Posterior cingulate gyrus (tissue), 11 donors: ENCODE measurements at places on chromosomes 4 and X.

GRCh38 chrX:135951291-135951690 lies 22.5 kb downstream of the MMGT1 start:
- DNase-seq = no peak

DNA sequence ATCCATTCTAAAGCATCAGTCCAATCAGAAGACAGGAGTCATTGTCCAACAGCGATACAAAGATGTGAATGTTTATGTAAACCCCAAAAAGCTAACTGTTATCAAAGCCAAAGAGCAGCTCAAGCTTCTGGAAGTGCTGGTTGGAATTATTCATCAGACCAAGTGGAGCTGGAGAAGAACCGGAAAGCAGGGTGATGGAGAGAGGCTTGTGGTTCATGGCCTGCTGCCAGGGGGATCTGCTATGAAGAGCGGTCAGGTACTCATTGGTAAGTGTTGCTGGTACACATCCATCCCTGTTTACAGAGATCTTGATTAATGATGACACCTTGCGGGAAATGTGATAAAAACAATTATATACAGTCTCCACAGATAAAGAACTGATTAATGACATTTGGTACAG lies 11.0 kb downstream of the INTU start:
- DNase-seq = no peak

- no peak for DNase-seq
These were observed 64.5 kb upstream of the PDE5A start for GRCh38 chr4:119693126-119693525.

DNA sequence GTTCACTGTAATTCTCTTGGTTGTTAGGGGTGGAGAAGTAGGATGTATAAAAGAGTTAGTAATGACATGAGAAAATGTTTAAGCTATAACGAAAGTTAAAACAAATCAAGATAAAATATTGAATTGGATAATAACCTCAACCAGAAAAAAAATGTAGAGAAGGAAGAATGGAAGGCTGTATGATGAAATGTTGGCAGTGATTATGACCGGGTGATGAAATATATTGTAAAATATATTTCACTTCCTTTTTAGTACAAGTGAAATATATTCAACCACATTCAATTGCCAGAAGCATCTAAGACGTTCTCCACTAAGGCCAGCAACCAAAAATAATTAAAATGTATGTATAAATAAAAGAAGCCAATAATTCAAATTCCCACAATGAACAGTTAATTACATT lies 309.3 kb upstream of the FGF13 start:
- DNase-seq = no peak

GRCh38 chr4:101284546-101284945 lies 62.8 kb downstream of the PPP3CA start:
- no peak for DNase-seq

DNA sequence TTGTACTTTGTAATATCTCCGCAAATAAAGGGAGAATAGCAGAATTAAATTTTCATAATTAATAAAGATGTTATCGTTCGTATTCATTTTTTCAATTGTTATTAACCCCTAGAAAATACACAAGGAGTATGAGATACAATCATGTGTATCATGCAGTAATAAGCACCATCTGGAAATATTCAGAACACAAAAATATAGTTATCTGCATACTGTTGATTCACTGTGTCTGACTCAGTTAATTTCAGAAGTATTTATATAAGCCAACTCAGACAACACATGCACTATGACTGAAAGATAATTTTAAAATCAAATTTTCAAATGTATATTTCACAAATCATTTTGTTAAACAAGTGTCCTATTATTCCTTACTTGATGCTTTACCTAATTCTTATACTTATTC lies 1954.8 kb downstream of the ARAP2 start:
- DNase-seq = no peak

- peak; percentile 23 for DNase-seq
These were observed 16.3 kb upstream of the PLCXD1 start for GRCh38 chrX:264634-265455.

- DNase-seq = no peak
These were observed 30.8 kb upstream of the TBL1X start for GRCh38 chrX:9434051-9434550.

- no peak for DNase-seq
These were observed 166.8 kb upstream of the HCCS start for GRCh38 chrX:10944136-10944885.

DNA sequence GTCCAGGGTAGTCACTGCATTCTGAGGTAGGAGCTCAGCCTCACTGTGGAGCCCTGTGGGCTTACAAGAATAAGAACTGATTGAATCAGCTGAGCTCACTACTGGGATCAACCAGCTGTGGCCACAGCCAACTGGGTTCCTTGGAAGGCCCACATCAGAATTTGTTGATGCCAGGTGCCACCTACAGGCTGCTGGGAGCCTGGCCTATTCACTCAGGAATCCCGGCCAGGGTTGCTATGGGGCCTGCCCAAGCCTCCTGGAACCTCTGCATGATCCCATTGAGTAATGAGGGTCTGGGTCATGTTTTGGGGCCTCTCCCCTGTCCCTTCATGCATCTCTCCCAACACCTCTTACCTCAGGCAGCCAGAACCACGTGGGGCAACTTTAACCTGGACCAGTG lies 53.9 kb upstream of the KIAA1210 start:
- no peak for DNase-seq

- DNase-seq = no peak
These were observed 41.1 kb downstream of the ADGRA3 start for GRCh38 chr4:22474636-22475310.

- DNase-seq = no peak
These were observed 274.1 kb downstream of the ARHGAP10 start for GRCh38 chr4:148006001-148006400.

- DNase-seq = no peak
These were observed 239.0 kb downstream of the THOC2 start for GRCh38 chrX:123493857-123494256.

DNA sequence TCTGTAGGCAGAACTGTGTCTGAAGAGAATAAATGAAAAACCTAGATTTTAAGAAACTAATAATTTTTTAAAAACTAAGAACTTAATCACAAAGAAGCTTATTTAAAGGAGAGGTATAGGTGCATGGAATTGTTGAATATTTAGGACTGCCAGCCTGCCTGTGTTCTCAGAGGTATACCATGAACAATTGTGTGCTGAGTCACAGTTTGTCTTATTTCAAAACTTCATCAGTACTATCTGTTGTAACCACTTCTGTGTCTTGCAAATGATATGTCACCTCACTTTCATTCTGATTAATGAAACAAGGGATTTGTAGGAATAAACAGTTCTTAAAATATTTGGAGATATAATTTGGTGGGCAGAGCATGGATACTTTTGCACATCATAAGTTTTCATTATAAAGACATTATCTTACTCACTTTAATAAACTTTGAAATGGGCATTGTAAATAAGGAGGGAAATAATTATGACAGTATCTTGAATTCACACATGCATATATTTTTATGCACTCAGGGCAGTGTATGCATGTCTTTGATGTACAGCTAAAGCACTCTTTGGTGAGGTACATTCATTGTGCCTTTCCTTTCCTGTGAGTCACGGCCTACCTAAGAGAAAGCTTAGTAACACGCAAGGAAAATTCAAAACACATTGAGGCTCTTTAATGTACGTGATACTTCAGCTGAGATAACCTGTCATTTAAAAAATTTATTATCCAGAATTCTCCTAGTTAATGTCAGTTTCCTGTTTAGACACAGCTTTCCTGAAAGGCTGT lies 31.7 kb downstream of the STOX2 start:
- DNase-seq = no peak

GRCh38 chr4:88859191-88859812 lies 161.7 kb upstream of the NAP1L5 start:
- no peak for DNase-seq

DNA sequence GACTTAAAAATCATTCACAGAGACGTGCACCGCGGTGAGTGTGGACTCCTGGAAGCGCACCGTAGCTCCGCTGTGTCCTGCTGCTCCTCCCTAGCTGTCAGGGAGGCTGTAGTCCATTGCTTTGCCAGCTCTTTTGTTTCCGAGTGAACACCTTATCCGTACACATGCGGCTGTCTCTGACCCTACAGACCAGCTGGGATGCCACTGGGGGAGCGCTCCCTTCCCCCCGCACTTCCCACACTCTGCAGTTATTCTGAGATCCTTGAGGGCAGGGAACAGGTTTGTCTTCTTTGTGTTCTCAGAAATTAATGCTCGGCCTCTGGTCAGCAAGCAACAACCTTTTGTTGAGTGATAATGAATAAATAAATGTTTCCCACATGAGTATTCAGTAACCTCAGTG lies 33.7 kb upstream of the MSANTD1 start:
- DNase-seq = no peak

GRCh38 chr4:67779631-67780030 lies 25.4 kb upstream of the GNRHR start:
- no peak for DNase-seq

DNA sequence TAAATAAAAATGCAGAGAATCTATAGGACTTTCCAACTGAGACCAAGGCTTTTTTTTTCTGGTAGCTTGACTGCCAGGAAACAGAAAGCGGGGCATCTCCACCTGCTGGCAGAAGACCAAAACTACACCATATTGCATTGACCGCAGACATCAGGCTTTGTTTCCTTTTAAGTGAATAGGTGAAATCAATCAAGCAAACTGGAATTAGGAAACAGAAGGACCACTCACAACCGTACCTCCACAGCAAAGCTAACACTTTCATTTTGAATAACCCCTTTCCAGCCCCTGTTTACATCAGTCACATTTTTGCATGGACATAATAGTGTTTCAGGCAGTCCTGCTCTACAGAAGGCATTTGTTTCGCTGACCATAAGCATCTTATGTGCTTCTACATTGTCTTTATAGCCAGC lies 218.2 kb downstream of the IDS start:
- peak; percentile 72 for DNase-seq

DNA sequence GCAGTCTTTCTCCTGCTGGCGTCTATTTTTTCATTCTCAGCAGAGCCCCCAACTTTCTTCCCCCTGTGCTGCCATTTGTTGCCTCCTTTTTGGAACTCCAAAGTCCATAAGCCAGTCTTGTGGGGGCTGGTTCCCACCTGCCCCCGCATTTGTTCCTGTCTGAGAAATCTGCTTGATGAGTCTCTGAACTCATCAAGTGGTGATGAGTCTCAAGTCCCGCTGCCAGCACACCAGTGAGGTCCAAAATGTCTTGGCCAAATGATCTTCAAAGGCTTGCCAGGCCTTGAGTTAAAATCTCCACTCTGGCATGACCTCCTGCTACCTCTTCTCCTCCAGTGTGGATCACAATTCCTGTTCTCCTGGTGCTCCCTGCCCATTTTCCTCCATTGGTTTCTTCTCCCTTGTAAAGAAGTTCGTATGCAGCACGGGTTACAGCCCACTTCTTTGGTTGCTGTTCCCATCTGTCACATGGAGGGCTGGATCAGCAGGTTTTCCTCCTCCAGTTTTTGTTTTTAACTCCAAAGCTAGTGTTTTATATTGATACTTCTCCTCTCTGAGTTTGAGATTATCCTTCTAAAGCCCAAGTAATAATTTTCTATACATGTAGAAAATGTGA lies 72.7 kb upstream of the LIMCH1 start:
- DNase-seq = peak; percentile 44

- no peak for DNase-seq
These were observed 86.0 kb upstream of the C1QTNF7 start for GRCh38 chr4:15341733-15342300.

DNA sequence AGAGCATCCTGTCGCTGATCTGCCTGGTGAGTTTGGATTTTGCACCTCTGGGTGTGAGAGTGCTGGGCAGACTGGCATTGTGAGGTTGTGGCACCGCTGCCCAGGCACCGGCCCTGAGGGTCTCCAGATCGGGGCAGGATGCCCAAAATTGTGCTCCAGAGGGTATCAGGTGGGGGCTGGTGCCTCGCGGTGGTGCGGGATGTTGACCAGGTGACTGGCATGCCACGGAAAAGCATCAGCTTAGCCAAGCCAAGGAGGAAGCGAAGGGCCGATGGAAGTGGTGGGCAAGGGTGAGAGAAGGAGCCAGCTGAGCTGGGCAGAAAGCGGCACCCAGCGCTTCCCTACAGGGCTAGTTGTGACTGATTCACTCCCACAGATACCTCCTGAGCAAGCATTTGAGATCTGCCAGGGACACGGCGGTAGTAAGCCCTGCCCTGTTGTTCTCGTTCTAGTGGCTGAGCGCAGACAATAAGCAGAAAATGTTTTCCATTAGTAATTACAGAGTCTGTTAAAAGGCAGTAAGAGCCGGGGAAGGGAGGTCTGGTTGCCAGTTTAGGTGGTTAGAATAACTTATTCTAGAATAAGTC lies 809 bp downstream of the ZFP92 start:
- DNase-seq = peak; percentile 81

DNA sequence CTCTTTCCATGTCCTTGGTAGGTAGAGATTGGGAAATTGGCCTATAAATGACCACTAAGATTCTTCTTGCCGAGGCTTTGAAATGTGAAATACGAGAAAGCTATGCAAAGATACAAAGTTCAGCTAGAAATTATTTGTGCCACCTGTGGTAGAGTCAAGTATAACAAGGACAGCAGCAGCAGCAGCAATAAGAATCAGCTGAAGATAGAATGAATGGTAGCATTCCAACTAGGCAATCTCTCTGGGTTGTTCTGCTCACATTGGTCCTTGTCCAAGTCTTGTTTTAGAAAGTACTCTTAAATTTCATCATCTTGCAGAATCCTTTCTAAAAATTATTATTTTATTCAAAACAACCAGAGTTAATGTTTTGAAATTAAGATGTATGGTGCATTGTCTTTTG lies 67.8 kb upstream of the PCDH10 start:
- no peak for DNase-seq

GRCh38 chr4:105149771-105150170 lies 3.1 kb downstream of the TET2 start:
- DNase-seq = no peak

DNA sequence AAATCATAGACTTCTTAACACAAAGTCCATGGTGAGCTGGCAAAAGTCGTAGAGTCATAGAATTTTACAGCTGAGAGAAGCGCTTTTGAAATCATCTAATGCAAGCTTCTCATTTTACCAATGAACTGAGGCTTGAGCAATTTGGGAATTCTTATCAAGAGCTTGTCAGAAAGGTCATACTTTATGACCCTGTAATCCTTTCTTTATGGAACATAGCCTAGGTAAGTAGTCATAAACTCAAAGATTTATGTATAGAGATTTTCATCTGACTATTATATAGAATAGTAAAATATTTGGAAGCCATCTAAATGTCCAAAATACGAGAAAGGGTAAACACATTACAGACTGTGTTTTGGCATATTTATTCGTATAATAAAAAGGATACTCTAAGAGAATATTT lies 563.5 kb downstream of the PCDH7 start:
- DNase-seq = no peak

DNA sequence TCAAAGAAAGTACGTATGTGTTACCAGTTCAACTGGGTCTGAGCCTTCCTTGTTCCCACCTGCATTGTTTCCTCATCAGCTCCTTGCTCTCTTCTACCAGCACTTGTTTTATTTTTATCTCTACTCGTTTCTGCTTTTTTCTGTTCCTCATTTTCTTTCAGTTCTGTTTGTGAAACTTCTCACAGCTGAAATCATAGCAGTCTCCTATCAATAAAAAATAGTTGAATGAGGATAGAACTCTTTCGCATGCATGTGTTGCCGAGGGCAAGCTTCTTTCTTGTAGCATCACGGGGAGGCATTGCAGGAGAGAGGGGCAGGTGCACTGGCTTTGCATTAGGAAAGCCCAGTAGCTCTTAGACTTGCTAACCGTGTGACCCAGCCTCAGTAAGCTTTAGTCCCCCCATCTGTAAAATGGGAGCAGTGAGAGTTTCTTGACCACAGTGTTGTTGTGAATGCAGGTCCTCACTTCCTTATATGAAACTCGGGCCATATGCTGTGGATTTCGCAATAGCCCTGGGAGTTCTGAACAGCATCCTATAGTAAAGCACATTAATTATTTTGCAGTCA lies 24.7 kb downstream of the OFD1 start:
- DNase-seq = no peak
